Esophagus squamous epithelium (tissue), 5 donors: ENCODE measurements at places on chromosomes 13 and 19.

DNA sequence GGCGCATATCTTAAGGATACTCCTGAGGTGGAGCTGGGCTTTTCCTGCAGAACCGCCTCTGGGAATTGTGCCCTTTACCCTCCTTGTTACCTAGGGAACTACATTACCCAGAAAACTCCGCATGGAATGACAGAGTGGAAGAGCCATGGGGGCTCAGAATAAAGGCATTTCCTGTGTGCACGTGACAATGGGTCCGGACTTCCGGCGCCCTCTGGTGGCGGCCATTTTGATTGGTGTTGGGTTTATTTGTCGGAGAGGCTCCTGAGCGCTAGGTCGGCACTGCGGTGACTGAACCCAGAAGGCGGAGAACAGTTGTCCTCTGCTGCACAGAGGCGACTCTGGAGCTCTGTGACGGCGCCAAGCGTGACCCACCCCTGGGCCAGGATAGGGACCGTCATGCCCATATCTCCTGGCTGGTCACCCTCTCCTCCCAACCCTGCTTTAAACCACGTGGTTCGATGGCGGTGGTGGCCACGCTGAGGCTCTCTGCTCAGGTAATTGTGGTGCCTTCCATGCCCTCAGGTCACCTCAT is at the start of gene ZNF587B:
ZNF587B (plus strand) TSS at position 229 of the 532 bp plus-strand sequence; CDS start at position 459, 230 bp downstream.
- no peak for DNase-seq

DNA sequence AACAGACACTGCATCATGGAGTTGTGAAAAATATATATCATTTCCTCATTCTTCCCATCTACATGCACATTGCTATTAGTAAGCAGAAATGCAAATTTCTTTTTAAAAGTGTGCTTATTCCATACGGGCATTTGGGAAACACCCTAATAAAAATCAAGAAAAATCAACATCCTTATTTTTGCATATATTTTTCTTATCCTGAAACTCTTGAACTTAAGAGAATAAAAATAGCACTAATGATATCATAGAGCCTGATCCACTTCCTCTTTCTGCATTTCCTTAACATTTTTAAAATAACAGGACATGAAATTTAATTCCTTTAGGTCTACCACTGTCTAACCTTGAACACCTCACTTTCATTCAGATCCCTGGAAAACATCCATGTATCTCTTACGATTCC is 123.3 kb downstream of the VWA8 start:
- no peak for DNase-seq

- DNase-seq, result no peak
Measured at GRCh38 chr13:112066624-112067004, 335 bp upstream of the SOX1 start.

DNA sequence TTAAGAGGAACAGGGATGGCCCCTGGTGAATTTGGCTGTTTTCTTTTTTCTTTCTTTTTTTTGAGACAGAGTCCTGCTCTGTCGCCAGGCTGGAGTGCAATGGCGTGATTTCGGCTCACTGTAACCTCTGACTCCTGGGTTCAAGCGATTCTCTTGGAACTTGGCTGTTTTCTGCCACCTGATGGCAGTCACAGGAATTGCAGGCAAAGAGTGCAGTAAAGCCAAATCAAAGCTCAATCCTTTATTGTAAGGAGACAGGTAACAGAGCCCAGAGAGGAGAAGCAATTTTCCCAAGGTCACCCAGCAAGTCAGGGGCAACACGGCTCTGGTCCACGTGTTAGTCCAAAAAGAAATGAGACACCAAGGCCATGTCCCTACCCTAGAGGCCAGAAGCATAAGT is 6.2 kb downstream of the TINCR start:
- no peak for DNase-seq

GRCh38 chr13:23497191-23497590 is 63.7 kb upstream of the SACS start:
- no peak for DNase-seq

DNA sequence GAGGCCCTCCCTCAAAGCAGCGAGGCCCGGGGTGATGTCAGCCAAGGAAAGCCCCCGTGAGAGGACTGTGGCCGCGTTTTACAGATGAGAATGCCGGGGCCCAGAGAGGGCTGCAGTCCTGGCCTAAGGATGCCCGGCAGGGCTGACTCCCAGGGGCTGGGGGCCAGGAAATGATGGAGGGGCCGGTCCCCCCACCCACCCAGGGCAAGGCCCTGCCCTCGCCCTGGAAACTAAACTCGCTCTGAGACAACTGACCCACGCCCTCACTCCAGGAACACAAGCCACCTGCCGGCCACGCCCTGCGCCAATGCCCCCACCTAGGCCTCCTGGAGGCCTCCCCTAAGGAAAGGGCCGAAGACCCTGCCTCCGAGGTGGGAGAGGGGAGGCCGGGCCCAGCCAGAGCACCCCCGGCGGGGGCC is 7.2 kb downstream of the ZBTB7A start:
- DNase-seq, result no peak

DNA sequence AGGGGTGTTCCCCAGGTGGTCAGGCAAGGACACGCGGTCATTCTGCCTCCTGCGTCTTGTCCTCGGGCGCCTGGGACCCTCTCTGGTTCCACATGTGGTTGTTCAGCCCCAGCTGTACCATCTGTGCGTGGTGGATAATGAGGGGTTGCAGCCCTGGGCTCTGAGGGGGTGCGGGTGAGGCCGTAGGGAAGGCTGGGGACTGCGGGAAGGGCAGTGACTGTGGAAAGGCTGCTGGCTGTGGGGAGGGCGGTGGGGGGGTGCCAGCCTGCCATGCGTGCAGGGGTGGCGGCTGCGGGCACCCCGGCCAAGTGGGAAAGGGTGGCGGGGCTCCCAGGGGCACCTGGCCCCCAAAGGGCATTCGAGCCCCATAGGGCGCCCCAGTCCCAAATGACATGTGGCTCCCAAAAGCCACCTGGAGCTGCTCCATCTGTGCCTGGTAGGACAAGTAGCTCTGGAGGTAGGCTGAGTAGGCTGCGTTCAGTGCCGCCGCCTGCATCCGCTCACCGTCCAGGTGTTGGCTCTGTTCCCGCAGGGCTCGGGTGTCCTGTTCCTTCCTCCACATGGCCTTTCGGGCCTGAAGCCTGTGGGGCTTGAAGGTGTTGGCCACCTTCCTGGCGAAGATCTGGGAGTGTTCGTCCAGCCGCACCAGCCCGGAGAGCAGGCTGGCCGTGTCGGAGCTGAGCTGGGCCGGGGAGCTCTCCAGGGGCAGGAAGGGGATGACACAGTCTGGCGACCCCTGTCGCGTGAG is 15.1 kb downstream of the TICAM1 start:
- DNase-seq, result no peak

DNA sequence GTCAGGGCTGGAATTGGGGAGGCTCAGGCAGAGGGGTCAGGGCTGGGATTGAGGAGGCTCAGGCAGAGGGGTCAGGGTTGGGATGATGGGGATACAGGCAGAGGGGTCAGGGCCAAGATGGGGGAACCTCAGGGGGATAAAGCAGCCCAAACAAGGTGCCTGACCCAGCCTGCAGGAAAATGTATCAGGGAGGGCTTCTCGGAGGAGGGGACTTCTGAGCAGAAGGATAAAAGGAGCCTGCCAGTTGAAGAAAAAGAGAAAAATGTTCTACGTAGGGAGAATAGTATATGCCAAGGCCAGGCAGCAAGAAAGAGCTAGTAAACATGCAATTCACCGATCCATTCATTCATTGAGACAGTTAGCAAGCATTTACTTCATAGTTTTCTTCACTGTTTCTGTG is 84.8 kb downstream of the MAP4K1 start:
- DNase-seq, result no peak

DNA sequence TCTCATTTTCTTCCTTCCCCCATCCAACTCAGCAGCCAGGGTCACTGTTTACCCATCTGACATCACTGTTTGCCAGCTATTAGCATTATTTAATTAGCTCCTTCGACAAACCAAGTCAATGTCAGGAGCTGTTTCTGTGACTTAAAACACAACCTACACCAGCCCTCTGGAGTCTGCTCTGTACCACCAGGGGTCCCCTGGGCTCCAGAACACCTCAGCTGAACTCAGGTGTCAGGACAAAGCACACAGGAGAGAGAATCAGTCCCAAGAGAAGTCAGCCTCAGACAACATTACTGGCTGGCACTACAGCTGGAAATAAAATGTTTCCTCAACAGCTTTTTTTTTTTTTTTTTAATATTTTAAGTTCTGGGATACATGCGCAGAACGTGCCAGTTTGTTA is 45.1 kb downstream of the DCLK1 start:
- no peak for DNase-seq

DNA sequence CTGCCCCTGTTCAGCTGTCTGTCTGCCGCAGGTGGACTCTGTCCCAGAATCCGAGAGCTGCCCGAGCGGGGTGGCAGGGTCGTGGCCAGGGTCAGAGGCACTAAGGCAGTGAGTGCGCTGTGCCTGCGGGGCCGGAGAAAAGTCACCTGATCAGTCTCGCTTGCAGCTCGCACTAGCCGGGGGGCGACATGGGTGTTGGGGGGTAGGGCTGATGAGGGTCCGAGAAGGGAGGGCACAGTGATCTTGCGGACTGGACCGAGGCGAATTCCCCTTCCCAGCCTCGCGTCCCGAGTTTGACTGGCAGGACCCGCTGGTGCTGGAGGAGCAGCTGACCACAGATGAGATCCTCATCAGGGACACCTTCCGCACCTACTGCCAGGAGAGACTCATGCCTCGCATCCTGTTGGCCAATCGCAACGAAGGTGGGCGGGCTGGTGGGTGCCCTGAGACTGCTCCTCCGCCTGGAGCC is 627 bp downstream of the GCDH start:
- DNase-seq, result no peak

DNA sequence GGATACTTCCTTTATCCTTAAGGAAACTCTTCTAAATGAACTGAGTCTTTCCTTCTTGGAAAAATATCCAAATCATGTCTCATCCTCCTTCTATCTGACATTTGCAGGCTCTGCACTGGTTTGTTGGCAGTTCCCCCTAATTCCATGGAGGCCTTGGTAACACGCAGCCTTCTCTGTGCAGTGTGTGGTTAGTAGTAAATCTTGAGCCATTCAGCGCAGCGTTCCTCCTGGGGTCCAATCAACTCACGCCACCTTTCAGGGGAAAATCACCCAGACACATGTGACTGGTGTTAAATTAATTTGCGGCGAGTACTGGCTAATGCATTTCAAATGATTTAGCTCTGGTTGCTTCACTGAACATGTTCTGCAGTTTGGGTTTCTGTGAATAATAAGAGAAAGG is 21.0 kb upstream of the CBY2 start:
- DNase-seq, result no peak

- no peak for DNase-seq
Measured at GRCh38 chr19:23283925-23284324, 33.7 kb upstream of the ZNF724 start.

DNA sequence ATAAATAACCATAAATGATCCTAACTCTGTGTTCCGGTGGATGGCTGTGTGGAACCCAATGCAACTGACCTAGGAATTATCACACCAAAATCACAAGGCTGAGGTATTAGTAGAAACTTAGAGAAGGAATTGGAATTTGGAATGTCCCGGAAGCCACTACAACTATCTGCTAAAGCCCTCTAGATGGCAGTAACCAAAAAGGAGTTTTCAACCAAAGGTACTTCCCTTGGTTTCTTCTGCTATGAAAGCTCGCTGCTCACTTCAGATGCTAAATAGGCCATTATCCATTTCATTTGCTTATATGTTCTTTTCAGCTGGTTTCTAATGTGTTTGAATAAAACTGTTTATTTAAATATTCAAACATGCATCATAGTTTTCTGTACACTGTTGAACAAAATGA is 1589.1 kb upstream of the SPRY2 start:
- DNase-seq, result no peak

DNA sequence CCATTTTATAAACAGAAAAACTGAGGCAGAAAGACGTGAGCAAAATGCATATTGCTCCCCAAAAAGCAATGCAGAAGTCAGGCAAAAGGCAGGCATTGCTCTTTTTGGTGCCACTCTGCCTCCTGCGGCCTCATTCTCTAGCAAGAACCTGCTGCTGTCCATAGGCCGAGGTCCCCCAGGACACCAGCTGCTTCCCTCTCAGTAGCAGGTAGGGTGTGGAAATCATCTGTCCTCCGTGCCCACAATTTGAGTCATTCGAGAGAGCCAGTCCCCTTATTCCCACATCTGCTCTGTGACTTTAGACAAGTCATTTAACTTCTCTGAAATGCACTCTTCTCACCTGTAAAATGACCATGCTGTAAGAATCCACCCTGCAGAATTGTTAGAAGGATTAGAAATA is 50.0 kb downstream of the TNFRSF19 start:
- no peak for DNase-seq

DNA sequence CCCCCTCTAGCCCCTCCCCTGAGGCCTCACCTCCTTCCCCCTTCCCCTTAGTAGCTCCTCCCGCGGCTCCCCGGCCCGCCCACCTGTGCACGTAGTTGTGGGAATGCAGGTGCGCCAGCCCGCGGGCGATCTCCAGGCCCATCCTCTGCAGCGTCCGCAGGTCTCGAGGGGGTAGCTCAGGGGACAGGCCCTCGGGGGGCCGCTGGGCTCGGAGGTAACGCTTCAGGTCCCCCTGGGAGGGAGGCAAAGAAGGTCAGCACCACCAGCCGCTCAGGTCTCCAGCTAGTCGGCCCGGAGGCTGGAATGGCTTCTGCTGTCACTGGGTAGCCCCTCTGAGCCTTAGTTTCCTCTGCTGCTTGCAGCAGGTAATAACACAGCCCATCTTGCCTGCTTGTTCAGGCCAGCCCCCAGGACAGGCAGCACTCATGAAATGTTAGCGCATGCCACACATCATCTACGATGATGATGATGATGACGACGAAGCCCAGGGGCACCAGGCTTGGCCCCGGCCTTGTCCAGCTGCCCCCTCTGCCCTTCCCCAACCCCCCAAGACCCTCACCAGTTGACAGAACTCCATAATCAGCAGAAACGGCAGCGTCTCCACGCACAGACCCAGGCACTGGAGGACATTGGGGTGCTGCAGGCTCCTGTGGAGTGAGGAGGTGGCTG is 9.2 kb downstream of the LMTK3 start:
- DNase-seq, result no peak

DNA sequence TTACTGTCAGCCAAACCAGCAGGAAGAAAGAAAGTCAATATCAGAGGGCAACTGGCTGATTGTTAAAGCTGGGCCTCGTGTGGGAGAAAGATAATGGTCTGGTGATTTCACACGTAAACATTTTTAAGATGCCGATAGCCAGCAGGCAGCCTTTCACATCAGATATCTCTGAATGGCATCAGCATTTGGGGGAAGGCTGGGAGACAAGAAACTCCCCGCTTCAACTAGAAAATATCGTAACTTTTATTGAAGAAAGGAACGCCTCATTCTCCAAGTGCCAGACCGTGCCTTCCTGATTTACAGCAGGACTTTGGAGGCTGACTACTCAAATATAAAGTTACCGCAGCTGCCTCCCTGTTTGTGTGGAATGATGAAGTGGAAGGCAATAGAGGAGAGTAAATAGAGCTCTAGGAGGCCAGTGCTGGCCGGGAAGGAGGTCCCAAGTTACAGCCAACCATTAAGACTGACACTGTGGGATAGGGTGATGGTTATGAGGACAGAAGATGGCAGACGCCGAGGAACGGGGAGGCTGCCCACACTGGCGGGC is 284.3 kb upstream of the MAB21L1 start:
- DNase-seq, result no peak
